Fibroblast of skin of right quadriceps (primary cell): ENCODE measurements at places on chromosomes 16 and 17.

- DNase-seq, result no peak
These were observed 55.5 kb upstream of the IRX3 start for GRCh38 chr16:54341892-54342776.

DNA sequence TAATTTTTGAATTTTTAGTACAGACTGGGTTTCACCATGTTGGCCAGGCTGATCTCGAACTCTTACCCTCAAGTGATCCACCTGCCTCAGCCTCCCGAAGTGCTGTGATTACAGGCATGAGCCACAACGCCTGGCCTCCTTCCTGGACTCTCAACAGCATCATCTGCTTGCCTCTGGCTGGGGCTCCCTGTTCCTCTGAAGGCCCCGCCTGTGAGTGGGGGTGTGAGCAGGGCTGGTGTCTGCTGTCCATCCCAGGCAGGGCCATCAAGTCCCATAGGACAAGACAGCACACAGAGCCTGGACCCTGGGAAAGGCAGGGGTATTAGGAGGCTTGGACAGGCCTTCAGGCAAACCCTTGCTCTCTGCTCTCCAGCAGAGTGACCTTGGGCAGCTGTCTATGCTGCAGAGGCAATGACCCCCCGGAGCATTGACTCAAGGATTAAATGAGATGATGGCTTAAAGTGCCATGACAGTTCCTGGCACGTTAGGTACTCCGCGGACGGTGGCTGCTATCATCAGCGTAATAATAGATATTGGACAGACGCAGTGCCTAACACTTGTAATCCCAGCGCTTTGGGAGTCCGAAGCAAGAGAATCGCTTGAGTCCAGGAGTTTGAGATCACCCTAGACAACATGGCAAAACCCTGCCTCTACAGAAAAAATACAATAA lies 19.2 kb downstream of the SCNN1B start:
- DNase-seq, result no peak

DNA sequence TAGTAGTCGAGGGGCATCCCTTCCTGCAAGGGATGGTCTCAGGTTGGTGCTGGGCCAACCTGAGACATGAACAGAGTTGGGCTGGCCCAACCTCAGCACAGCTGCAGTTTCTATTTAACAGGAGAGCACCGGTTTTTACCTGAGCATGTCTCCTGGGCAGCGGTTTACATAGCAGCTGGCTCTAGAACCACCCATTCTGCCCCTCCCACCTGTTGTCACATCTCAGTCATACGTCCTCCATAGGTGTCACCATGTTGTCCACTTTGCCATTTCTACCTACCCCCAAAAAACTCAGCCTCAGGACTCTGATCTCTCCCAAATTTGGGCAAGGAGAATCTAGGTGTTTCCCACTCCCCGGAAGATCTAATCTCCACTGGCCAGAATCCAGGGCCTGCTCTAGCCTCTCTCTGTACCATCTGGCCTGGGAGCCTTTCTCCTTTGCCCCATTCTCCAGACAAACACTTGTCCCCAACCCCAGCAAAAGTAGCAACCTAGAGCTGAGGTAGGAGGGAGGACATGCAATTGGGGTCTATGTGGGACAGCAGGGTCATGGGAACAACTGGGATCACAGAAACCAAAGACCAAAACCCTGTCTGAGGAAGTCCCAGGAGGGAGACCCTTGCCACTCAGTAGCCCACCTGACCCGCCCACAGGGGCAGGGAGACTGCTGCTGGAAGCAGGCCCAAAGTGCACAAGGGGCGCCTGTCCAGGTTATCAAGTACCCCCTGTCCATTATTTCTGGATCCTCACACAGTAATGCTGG lies 19.1 kb downstream of the ETV4 start:
- DNase-seq, result no peak

DNA sequence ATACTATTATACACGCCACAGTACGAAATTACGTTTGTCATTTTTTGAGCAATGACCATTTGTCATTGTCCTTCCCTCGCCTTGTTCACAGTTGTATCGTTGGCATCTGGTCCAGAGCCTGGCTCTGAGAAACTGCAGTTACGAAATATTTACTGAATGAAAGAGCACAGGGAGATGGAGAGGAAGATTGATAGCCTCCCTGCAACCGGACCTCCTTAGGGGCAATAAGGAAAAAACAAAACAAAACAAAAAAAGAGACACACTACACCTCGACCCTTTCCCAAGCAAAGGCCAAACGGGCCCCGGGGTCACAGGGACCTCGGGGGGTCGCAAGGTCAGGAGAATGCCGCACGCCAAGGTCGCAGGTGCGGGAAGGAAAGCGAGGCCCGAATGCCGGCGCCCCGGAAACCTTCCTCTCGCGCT lies 857 bp downstream of the GOT2 start:
- no peak for DNase-seq

GRCh38 chr16:8878523-8878911 lies 3.6 kb upstream of the LITAFD start:
- DNase-seq, result peak; percentile 94

DNA sequence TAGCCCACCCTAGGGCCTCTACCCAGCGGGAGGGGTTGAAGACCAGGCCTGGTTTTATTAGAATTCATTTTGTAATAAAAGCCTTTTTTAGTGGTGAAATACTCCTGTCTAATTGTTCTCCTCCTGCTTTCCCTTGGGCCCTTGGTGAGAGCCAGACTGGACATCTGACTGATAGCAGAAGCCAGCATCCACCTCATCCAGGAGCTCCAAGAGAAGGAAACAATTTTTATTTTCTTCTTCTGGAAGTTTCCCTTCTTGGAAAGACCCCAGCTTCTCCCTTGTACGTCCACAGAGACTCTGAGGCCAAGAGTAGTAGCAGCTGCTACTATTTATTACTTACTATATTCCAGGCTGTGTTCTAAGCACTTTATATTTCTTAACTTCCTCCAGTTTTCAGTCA lies 4.0 kb upstream of the PHKG2 start:
- no peak for DNase-seq

DNA sequence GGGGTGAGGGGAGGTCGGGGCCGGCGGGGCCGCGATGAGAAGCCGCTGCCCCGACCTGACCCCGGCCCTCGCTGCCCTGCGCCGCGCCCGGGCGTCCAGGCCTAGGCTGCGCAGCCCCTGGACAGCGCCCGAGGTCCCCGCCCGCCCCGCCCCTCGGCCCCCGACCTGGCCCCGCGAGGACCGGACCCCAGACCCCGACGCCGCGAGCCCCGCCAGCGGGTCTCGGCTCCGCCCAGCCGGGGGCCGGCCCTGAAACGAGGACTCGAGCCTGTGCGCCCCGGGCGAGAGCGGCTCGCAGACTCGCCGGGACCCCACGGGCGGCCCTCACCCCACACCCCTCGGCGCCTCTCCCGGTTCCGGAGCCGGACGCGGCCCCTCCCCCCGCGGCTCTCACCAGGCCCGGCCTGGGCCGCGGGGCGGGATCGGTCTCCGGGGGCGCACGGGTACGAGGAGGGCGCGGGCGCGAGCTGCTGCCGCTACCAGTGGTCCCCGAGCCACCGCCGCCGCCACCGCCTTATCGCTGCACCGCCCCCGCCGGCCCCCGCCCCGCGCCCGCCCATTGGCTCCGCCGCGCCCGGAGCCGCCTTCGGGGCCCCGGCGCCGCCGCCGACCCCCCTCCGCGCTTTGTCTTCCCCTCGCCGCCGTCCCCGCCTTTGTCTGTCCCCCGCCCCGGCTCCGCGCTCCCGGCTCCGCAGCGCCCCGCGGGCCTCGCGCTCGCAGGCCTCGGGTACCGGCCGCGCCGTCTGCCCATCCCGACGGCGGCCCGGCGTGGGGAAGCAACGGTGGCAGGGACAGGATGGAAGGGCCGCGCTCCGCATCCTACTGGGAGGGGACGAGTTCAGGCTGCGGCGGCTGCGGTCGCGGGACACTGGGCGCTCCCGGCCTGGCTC lies at the start of gene LIMD2:
Gene LIMD2, minus strand, starts transcription at position 488 of the 890 bp plus-strand sequence. CDS start 827 bp downstream, outside the sequence.
- DNase-seq, result peak; percentile 66

DNA sequence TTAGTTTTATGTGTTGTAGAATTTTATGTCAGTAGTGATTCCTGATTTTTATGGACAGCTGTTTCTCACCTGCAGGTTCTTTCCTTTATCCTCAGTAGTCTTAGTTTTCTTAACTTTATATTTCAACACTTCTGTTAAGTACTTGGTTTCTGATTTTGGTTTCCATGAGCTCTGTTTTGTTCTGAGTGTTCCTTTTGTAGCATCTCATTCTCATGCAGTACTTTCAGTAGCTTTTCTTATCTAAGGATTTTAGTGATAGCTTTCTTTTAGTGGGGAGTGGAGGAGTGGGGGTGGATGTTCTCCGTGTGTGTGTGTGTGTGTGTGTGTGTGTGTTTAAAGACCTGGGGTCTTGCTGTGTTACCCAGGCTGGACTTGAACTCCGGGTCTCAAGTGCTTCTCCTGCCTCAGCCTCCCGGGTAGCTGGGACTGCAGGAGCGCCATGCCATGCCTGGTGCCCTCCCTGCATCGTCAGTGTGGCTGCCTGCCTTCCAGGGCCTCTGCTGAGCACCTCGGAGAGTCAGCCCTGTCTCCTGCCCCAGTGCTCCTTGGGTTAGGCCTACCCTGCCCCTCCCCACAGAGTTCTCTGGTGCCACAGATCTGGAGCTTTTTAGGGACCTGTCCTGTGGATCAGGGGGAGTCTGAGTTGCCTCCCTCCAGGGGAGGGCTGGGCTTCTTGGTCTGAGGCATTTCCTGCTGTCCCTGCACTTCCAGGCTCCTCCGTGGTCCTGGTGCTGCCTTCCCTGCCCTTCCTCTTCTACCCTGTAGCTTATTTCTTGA lies 4.3 kb upstream of the ZNF750 start:
- no peak for DNase-seq

GRCh38 chr16:53576210-53576609 lies 73.2 kb upstream of the AKTIP start:
- DNase-seq, result no peak

DNA sequence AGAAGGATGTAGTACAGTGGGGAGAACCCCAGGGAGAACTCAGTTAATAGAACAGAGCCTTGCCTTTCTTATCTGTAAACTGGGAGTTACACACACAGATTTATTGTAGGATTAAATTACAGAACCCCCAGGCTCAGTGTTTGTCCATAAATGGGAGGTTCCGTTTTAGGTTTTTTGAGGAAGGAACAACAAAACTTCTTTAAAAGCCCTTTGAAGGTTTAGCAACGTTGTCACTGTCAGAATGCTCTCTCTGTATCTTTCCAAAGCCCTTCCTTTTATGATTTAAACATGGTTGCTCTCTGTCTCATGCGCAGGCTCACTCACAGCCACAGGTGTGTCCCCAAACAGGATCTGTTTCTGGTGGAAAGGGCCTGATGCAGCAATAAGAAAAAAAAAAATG lies 9.4 kb upstream of the GNA13 start:
- DNase-seq, result no peak

GRCh38 chr16:68951991-68952877 lies 108.9 kb downstream of the TANGO6 start:
- peak; percentile 55 for DNase-seq

GRCh38 chr17:27241346-27241946 lies 52.5 kb upstream of the WSB1 start:
- peak; percentile 25 for DNase-seq

- peak; percentile 25 for DNase-seq
These were observed 83.5 kb downstream of the MARCHF10 start for GRCh38 chr17:62724398-62725146.

GRCh38 chr17:65593855-65594845 lies 32.7 kb upstream of the AXIN2 start:
- peak; percentile 61 for DNase-seq

DNA sequence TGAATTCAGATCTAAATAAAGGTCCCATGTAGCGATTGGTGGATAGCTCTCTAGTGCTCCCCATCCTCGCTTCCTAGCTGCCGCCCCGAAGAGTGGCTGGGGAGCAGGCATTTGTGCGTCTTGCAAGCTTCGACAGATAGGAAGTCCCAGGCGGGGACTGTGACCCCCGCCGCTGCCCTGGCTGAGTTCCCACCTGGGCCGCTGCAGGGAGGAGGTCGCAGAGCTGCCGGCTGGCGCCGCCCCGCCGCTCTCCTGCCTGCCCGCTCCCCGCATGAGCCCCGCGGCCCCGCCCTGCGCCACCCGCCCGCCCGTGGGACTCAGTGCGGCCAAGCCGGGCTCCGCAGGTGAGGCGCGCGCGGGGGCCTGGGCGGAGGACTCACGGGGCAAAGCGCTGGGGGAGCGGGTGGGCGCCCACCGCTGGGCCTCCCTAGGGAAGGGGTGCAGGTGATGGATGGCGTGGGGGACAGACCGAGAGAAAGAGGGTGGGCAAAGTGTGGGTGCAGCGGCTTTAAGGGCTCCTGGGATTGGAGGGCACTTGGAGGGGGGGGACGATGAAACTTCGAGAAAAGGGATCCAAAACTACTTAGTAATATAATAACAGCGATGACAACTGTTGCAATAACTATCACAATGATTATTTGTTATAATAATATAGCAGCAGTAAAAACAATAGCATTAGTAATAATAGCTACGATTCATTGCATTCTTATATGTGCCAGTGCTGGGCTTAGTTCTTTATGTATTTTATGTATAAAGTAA lies at the start of gene OTOA:
Gene OTOA, plus strand, starts transcription at position 80 of the 759 bp plus-strand sequence. CDS start 14,547 bp downstream, outside the sequence.
- no peak for DNase-seq

- peak; percentile 80 for DNase-seq
These were observed 1.3 kb upstream of the SOCS1 start for GRCh38 chr16:11257131-11257938.

GRCh38 chr16:84055801-84056634 lies 13.4 kb upstream of the SLC38A8 start:
- no peak for DNase-seq

GRCh38 chr17:18021372-18021771 lies 17.6 kb downstream of the ATPAF2 start:
- DNase-seq, result no peak

DNA sequence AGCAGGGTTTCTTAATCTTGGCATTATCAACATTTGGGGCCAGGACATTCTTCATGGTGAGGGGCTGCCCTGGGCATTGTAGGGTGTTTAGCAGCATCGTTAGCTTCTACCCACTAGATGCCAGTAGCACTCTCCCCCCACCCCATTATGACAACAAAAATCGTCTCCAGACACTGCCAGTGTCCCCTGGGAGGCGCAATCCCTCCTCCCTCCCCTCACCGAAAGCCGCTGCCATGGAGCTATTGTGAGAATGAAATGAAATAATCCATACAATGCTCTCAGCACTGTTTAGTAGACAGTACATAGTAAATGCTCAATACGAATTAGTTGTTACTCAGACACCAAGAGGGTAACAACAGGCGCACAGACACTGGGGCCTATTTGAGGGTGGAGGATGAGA lies 502.9 kb downstream of the NPIPA7 start:
- DNase-seq, result no peak

DNA sequence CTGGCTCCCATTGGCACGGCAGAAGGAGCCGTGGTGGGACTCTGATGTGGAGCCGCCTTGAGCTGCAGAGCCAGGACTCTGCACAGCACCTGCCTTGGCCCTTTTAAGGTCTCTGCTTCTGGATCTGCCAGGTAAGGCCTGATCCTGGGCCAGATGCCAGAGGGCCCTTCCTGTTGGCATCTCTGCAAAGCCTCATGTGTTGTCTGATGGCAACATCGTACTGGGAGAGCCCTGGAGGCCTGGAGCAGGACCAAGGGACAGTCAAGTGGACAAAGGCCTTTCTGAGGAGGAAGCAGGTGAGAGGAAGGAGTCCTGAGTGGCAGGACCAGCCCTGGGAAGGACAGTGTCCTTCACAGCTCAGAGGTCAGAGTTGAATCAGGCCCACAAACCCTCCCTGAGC lies 26.1 kb downstream of the SOCS1 start:
- no peak for DNase-seq
